ENCODE measurements at places on chromosomes 6 and 20. TPM values are rescaled to one million over a fixed set of nuclear protein-coding genes. Genes with fewer than 3 reads are reported as not detected.

DNA sequence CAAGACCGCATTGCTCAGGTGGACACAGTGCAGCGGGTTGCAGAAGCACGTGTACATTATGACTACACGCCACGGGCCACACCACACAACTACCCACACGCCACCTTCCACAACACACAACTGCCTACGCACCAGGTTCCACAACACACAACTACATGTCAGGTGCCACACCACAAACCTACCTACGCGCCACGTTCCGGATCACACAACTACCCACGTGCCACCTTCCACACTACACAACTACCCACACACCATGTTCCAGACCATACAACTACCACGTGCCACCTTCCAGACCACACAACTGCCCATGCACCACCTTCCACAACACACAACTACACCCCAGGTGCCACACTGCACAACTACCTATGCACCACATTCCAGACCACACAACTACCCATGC lies 20.5 kb downstream of the THBS2 start:
- no peak for DNase-seq

GRCh38 chr6:85364344-85364743 lies 85.5 kb upstream of the NT5E start:
- no peak for DNase-seq

GRCh38 chr6:17725083-17725482 lies 18.4 kb upstream of the NUP153 start:
- DNase-seq, result no peak

GRCh38 chr20:32278199-32278643 lies 770 bp downstream of the KIF3B start:
- no peak for DNase-seq

DNA sequence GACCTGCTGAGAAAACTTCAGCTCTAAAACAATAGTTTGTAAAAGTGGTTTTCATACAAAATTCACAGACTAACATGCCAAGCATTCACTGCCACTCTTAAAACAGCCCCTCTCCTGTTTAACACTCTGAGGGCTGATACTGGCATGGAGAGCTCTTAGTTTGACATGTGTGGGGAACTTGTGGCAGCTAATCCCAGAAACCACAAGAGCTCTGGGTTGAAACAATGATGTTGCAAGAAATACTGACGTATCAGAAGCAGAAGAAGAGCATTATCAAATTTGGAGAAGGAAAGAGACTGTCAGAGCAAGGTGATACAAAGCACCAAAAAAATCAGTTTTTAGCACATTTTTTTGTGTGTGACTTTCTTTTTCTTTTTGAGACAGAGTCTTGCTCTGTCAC lies 5.1 kb downstream of the BEND3 start:
- no peak for DNase-seq

GRCh38 chr6:8982668-8983067 lies 547.3 kb upstream of the SLC35B3 start:
- DNase-seq, result no peak

- DNase-seq, result no peak
Measured at GRCh38 chr6:136499370-136499769, 50.9 kb downstream of the MAP7 start.

DNA sequence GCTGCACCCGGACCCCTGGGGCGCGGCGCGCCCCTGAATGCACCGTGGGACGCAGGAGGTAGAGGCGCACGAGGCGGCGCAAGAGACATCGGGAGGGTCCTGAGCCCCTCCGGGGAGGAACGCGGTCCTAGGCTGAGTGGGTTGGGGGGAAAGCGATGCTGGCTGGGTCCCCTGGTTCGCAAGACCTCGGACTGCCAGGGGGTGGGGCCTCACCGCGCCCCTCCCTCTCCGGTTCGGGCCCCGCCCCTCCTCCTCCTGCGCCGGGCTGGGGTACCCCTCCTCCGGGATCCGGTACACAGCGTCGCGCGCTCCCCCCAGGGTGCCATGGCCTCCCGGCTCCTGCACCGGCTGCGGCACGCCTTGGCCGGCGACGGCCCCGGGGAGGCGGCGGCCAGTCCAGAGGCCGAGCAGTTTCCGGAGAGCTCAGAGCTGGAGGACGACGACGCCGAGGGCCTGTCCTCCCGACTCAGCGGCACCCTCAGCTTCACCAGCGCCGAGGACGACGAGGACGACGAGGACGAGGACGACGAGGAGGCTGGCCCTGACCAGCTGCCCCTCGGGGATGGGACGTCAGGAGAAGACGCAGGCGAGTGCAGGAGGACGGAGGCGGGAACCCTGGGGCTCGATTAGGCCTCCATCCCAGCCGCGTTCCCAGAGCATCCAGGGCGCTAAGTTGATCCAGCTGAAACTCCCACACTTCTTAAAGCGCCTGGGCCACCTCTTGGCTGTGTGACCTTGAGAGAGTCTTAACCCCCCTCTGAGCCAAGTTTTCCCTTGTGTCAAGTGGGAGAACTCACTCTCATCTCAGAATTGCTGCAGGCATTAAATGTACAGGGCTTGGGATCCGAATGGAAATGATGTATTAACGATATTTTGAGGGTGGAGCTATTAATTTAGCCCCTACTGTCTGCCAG lies 541 bp downstream of the SNX21 start:
- no peak for DNase-seq

DNA sequence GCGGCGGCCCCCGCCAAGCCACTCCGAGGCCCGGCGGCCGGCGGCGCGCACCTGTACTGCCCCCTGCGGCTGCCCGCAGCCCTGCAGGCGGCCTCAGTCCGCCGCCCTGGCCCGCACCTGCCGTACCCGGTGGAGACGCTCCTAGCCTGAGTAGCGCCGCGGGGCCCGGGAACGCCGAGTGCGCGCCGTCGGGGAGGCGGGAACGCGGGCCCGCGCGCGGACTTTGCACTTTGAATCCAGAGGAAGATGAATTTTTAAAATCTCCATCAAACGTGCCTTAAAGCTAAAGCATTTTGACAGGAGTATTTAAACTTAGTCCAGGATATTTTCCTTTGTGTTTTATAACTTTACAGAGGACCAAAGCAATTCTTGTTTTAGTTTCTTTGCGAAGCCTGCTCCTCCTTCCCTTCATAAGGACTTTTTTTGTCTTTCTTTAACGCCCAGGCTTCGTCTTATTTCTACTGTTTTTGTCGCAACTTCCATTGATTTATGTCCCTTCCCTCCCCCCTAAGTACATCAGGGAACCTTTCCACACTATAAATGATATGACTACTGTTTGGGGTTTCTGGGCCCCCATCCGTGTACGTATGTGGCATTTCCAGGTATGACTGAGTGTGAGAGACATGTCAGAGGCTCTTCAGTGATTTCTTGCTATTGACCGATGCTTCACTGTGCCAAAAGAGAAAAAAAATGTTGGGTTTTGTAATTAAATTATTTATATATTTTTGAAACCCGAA lies 2.0 kb downstream of the FOXQ1 start:
- DNase-seq, result no peak

DNA sequence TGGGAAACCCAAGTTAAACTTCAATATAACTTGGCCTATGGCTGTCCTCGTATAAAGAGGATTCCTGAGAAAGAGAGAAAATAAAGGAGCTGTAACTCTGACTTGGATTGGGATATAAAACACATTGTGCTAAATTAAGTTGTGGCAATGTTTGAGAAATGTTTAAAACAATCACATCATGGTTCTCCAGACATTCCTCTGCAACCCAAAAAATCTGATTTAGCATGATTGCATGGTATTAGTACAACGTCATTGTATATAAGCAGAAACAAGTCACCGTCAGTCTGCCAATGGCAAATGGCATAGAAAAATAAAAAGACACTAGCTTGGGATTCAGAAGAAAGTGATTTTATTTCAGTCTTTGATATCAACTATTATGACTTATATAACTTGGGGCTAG lies 140.2 kb upstream of the FAM83B start:
- DNase-seq, result no peak

DNA sequence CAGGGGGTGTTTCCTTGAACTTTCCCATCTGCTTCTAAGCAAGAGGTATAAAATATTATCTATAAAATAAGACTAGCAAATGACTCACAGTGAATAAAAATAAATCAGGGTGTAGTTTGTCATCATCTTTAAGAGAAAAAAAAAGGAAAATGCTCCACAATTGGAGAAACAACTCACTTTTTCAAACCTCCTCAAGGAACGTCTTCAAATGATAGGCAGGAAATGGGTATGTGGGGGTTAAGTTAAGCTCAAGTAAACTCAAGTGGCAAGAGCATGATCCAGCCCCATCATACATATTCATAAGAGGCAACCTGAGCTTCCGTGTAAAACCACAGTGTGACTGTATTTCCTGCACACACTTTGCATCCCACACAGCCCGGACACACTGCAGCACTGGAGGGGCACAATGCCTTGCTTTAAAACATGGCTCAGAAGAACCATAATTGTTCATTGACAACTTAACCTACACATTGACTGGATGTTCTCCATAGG lies 58.5 kb upstream of the CEP85L start:
- no peak for DNase-seq

- DNase-seq, result no peak
Measured at GRCh38 chr6:34557228-34557627, 1.1 kb upstream of the SPDEF start.

- no peak for DNase-seq
Measured at GRCh38 chr6:135568379-135568778, 70.8 kb upstream of the AHI1 start.

DNA sequence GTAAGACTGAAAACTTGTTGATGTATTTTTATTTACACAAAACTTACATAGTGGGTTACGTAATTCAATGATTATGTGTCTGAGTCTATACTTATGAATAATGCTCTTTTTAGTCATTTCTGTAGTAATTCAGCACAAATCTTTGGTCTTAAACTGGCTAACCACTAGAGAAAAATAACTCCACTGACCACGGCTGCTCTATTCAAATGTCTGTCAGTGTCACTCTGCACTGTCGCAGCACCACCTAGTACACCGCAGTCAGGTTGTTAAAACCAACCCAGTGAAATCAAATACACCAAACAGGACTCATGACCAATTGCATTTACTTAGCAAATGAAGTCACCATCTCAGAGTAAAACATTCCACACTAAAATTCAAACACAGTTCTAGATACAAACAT lies 93.5 kb upstream of the CCDC28A start:
- no peak for DNase-seq

GRCh38 chr6:108437821-108438220 lies 122.9 kb upstream of the FOXO3 start:
- DNase-seq, result no peak

- no peak for DNase-seq
Measured at GRCh38 chr6:131784561-131784960, 23.3 kb upstream of the ENPP1 start.

DNA sequence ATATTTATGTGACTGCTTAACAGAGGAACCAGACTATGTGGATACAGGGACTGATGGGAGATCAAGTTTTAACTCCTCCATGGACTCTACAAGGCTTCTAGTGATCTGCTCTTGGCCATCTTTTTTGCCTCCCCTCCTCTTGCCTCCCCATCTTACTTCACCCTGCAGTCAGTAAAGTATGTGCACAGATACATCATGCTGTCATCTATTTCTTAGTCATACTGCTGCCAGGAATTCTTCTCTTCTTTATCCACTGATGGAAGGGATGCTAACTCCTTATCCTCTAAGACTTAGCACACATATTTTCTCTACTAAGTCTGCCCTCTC lies 27.6 kb upstream of the FAM83C start:
- DNase-seq, result no peak

- no peak for DNase-seq
Measured at GRCh38 chr20:58094160-58094559, 134.3 kb downstream of the ANKRD60 start.

DNA sequence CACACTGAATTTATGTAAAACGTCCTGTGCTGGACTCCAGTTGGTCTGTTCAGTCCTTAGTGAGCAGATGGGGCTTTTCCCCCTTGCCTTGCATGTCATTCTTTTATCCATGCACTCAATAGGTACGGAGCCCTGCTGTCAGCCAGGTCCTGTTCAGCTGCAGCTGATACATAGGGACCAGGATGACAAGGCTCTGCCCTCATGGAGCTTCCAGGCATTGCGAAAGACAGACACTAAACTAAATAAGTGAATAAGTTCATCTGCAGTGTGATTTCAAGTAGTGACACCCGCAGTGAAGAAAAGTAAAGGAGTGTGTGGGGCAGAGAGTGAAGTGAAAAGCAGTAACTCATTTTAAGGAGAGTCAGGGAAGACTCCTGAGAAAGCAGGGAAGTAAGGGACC lies 324.2 kb downstream of the NRN1 start:
- no peak for DNase-seq

- no peak for DNase-seq
Measured at GRCh38 chr6:43644940-43645612, at the start of gene RSPH9. RSPH9 (plus strand) TSS chr6:43645036; CDS start chr6:43645099, 63 bp downstream.

DNA sequence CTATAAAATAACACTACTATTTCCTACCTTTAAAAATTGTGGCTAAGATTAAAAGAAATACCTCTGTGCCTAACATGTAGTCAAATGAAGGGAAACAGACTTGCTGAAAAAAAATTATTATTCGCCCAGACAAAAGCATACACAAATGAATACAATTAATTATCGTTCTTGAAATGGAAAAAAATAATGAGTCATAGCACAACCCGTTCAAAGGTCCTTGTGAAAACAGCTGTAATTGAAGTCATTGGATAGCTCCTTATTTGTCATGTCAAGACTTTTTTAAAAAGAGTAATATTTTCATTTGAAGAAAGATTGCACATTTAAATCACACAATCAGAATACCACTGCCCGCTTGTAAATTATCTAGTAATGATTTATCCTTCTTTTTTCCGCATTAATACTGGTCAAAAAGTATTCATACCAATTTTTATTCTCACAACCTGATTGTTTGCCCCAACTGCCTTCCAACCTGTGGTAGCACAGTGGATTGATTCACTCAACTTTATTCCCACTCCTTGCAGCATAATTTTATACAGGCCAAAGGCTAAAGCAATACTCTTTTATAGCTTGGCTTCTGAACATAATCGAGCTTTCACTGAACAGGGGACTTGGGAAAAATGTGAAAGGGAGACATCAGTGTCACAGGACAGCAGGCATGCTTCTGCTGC lies 655.2 kb upstream of the MAP3K7 start:
- no peak for DNase-seq

- DNase-seq, result no peak
Measured at GRCh38 chr6:170046791-170047626, 243.9 kb downstream of the DLL1 start.

The DEFB132 gene
- total RNA-seq, result 0.10 TPM

The FAM184A gene
- 8.7 TPM for total RNA-seq

The CD40 gene
- total RNA-seq, result 14.1 TPM

The HINT3 gene
- 11.5 TPM for total RNA-seq

The CASS4 gene
- total RNA-seq, result 0.15 TPM

The PPIL6 gene
- 2.2 TPM for total RNA-seq

The NR2E1 gene
- total RNA-seq, result 0.13 TPM

The AVP gene
- total RNA-seq, result not detected

The FOXA2 gene
- 28.0 TPM for total RNA-seq
